ENCODE measurements at places on chromosomes 1 and 21.

DNA sequence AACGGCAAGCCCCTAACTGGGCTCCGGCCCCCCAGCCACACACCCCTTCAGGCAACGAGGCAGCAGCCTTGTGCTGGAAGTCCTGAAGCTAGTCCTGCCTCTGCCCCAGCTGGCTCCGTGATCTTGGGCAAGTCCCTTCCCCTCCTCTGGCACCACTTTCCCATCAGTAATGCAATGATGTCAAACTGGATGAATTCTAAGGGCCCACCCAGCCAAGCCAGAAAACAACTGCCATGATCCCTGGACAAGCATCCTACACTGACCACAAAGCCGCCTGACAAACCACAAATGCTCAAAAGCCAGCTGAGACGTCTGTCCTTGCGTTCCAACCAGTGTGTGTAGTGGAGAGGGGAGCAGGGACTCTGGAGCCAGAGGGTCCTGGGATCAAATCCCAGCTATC is 26.8 kb downstream of the IFFO2 start:
- DNase-seq: no peak

DNA sequence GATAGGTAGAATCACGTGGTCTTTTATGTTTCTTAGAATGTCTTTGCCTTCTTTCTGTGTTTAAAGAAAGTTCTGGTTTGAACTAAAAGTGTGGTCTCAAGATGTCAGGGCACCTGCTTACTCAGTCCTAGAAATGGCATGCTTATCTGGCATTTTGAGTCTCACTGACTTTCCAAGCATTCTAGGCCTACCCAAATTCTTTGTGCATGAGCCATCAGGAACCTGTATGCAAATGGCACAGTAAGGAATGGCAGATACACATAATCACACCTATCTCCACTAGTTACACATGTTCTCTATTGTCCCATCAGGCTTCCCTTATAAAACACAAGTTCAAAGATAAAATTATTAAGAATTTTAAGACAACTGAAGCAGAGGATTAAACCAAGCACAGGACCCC is 29.5 kb upstream of the CLCA4 start:
- no peak for DNase-seq

DNA sequence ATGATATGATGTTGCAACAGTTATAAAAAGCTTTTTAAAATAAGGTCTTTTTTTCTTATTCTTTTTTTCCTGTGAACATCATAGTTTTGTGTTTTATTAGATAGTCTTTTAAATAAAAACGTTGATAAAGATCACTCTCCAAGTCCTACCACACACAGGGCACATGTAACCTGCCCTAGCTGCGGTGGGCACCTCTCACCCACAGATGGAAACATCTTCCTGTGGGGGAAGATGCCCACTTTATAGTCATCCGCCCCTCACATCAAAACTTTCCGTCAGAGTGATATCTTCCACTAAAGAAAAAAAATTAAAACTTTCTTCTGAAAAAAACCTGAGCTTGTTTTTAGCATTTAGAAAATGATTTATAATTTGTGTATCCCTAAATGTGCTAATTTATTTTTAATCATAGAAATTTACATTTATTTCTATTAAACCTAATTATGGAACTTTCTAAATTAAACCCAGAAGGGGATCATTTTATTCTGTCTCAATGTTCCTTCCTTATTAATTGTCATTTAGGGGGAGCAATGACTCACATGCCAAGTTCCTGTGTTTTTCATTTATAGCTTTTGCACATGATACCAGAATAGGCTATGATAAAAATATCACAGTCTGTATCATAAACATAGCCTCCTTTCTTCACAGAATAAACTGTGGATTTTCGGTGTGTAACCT is 24.7 kb downstream of the TNFRSF9 start:
- DNase-seq: no peak

DNA sequence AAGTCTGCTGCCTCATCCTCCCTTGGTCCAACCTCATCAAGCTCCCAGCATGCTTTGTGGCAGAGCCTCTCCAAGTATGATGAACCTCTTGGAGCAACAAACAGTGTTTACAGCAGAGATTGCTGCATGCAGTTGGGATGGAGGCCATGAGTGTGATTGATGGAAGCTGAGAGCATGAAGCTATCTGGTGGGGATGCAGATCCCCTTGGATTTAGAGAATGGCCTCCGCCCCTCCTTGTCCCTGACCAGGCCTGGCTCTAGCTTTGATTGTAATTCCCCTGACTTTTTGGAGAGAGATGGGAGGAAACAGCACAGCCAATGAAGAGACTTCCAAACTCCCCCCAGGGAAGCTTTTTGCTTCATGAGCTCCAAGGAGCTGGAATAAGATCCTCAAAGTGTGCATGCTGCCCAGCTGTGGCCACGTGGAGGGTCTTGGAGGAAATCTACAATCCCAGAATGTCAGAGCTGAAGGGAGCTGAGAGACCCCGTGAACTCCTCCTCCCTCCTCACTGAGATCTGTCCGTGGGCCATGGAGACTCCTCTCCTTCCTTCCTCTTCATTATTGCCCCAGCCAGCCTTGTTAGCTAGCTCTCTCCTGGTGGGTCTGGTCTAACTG is 165.3 kb upstream of the USP24 start:
- DNase-seq: no peak

GRCh38 chr21:29172282-29172681 is 41.8 kb downstream of the MAP3K7CL start:
- no peak for DNase-seq

DNA sequence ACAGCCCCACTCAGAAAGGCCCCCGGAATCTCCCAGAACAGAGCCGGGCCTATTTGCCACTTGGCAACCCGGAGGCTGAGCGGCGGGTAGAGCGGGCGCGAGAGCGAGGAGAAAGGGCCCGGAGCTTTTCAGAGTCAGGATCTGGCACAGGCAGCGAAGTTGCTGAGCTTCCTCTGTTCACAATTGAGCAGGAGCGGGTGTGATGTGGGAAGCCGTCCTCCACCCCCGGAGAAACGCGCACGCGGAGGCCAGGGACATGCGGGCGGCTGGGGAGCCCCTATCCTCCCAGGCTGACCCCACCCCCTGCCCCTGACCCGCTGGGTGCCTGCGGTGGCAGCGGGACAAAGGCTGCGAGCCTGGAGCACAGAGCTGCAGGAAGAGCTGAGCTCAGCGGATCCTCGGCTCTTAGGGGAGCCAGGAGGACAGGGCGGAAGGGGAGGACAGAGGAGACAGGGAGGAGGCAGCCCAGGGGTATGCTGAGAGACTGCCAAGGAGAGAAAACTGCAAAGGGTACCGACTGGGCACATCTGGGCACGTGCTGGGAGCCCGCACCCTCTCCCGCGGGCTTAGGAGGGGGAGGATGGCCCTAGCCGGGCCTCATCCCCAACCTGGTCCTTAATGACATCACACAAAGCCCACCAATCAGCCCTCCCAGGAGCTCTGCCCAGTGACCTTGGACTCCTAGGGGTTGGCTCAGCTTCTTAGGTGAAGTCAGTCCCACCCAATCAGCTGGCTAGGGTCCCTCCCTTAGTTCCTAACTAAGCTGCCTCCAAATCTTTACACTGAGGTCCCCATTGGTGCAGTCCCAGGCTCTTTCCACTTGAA is 9.3 kb downstream of the KIF21B start:
- DNase-seq: peak; percentile 11

- DNase-seq: peak; percentile 13
Observed at GRCh38 chr1:204123376-204123775, 28.5 kb downstream of the ETNK2 start.

DNA sequence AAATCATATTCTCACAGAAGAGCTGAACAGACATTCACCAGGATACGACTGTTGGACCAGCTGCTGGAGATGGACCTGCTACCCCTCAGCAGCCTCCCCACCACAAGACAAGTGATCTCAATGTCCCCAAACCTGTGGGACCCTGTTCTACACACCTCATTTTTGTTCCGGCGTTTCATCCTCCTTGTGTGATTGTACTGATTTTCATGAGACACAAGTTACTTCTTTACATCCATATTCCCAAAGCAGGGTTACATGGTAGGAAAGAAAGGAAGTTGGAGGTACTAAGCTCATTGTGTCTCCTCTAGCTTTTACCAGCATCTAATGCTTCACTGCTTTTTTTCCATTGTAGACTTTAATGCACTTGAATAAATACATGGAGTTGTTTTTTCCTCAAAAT is 8.7 kb downstream of the ADAMTS1 start:
- no peak for DNase-seq

- DNase-seq: no peak
Observed at GRCh38 chr1:23397908-23398307, 26.6 kb downstream of the TCEA3 start.

- DNase-seq: no peak
Observed at GRCh38 chr1:55362558-55362957, 147.4 kb upstream of the USP24 start.

DNA sequence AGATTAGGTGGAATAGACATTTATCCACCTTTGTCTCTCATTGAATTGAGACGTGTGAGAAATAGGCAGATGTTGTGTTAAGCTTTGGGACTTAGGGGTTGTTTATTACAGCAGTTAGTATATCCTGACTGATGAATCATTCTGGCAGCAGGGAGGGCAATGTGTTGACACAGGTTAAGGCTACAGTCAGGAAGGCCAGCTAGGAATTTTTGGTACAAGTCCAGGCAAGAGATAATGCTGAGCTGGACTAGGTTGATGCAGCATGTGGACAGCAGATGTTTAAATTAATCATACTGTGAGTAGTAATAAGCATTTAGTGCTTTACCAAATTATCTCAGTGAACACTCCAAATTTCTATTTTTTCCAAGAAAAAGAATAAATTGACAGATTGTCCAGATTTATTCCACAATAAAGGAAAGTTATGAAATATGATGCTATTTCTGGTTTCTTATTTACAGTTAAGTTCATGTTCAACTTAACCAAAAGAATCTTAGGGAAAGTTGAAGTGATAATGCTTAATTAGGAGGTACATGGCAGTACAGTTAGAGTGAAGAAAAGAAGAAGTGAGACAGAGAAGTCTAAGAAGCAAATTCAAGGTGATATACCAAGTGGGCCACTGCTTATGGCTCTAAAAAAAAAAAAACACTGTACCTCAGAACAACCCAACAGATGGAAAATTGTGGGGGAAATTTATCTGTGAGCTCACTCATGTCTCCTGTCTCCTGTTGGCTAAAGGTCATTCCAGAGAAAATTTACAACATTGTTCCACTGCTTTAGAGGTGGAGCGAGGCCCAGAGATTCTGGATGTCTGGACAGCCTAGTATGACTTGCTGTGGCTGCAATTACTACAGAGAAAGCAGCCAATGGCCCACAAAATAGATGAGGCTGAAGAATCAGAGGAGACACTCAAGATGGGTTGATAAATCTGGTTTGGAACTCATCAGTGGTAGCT is 102.7 kb upstream of the C21orf91 start:
- DNase-seq: no peak

GRCh38 chr21:44780767-44781459 is 20.7 kb downstream of the UBE2G2 start:
- no peak for DNase-seq

- DNase-seq: no peak
Observed at GRCh38 chr1:221083902-221084301, 204.7 kb downstream of the HLX start.

- DNase-seq: no peak
Observed at GRCh38 chr1:186974774-186975181, 146.0 kb downstream of the PLA2G4A start.

DNA sequence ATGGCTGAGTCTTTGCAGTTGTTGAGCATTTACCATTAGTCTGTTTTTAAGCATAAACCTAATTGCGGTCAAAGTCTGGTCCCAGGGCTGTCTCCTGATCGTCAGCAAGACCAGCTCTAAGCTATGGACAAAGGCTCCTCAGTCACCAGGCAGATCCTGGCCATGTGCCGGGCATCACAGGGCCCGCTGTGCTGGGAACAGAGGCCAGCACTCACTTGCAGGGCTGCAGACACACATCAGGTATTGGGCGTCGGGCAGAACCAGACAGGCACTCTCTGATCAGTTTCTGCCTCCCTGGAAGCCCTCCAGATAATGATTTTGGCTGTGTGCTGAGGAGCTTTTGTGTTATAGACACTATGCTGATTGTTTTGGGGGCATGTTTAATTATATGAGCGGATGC is 26.6 kb downstream of the TMEM51 start:
- DNase-seq: no peak

- DNase-seq: no peak
Observed at GRCh38 chr1:55138823-55139222, 76.3 kb downstream of the USP24 start.

- peak; percentile 22 for DNase-seq
Observed at GRCh38 chr1:78839704-78840277, 166.7 kb downstream of the ADGRL4 start.

DNA sequence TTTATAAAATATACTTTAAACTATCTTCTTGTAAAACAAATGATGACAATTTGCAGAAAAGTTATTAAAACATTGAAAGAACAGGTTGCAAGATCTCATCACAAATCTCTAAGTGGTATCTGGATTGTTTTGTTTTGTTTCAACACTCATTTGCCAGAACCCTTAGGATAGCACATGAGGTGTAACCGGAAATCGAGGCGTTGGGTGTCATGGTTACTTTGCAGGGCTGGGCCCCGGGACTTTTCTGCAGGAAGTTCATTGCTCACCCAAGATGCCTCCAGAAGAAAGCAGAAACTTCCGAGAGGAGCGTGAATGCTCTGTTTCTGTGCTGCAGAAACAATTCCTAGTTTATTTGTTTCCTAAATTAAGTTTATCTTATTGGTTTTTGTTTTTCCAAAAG is 2.5 kb downstream of the DISC1 start:
- no peak for DNase-seq

GRCh38 chr1:77193951-77194350 is 25.3 kb downstream of the PIGK start:
- no peak for DNase-seq

DNA sequence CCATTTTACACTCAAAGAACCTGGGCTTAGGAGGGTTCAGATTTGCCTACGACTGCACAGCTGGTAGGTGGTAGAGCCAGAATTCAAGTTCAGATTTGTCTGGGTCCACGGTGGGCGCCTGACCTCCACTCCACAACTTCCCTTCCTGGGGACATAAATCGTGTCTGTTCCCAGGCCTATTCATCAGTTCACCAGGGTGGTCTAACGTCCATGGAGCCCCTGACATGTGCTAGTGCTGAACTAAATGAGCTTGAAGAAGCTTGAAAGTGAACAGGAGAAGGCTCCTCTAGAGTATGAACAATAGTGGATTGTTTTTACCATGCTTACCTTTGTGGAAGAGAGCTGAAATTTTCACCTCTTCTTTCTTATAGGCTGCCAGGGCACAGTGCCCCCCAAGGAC is 32.5 kb upstream of the KIF1B start:
- DNase-seq: no peak

DNA sequence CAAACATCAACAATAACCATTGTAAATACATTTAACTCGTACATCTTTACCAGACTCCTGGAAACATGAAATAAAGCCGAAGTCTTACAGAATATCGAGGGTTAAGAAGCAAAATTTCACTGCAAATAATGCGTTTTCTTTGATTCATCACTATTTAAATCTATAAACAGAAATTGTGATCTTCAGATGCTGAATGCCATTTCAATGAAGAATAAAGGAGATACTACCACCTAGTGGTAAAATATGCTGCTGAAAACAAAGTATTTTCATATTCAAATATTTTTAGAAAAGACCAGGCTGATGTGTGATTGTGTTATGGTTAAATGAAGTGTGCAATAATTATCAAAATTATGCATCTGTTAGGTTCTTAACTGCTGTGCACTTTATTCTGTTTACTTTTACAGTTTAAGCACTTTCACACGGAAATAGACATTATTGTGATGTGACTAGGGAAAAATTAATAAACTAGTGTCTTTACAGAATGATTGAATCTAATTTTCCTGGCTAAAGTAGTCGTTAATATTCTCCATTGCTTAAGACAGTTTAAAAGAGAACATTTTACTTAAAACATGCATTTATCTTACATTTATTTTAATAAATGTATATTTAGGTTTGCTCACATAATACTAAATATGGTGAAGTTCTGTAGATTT is 1093.1 kb downstream of the MRPL39 start:
- DNase-seq: peak; percentile 20
